ENCODE measurements at places on chromosomes 5 and 9.

GRCh38 chr9:137294091-137294680 lies 7.9 kb downstream of the NRARP start:
- no peak for DNase-seq

- no peak for DNase-seq
Observed at GRCh38 chr5:131615957-131616356, 19.1 kb downstream of the RAPGEF6 start.

DNA sequence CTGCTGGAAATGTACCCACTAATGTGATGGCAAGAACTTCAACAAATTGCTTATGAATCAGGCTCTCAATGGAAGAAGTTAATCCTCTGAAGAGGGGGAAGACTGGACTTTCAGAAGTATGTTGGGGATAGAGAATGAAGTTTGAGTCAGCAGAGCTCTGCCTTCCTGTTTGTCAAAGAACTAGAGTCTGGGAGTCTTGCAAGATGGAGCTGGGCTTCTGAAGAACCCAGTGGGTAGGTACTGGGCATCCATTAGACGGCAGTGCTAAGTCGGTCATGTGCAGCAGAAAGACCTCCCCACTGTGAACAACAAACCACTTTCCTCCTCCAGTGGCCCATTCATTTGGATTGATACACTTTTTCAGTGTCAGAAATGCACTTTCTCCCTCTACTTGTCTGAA lies 34.6 kb downstream of the OTULIN start:
- DNase-seq = no peak

- no peak for DNase-seq
Observed at GRCh38 chr5:134995850-134996402, 28.2 kb downstream of the CATSPER3 start.

- no peak for DNase-seq
Observed at GRCh38 chr9:131469356-131469755, 33.4 kb upstream of the POMT1 start.

DNA sequence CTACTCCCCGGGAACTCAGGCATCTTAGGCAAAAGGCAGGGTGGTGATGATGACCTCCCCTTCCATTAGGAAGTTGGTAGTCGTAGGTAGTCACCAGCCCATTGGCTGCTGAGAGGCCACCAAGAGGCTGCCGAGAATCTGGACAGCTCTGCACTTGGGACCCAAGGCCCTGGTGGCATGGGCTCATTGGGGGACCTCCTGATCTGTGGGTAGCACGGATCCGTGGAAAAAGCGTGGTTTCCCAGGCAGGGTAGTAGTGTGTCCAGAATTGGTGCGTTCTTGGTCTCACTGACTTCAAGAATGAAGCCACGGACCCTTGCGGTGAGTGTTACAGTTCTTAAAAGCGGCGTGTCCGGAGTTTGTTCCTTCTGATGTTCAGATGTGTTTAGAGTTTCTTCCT lies 158.8 kb downstream of the CNTLN start:
- DNase-seq = no peak

GRCh38 chr9:112720113-112720780 lies 2.3 kb upstream of the INIP start:
- DNase-seq = no peak

DNA sequence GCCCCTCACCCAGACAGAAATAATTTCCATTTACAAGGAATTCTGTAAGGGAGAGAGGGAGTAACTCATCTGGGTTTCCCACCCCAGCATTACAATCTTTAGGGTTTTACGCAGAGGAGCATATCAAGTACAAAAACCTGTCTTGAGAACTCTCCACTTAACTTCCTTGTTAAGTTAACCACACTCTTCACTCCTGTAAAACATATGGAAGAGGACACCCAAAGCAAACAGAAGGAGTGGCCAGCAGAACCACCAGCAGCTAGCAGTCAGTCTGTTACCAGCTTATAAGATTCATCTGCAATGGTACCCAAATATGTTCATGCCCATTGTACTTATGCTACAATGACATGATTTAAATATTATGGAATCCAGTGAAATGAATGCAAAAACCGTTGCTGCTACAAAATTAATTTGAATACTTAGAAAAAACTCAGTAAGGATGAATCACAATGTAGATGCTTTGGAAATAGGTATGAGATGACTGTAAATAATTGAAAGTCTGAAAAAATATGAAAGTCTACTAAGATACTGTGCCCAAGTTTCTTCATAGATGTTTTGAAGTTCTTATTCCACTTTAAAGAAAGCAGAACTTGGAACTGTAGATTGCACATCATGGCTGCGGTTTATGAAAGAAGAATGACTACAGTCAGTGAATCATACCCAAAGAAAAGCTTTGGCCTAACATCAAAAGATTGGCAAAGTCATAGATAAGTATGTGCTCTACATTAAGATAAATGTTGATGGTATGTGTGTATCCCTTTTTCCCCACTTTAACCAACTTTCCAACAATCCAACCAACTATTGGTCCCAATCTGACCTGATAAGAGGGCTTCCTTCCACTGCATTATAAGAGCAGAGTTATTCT lies 233.6 kb downstream of the ACTL7B start:
- DNase-seq = no peak

GRCh38 chr9:117795271-117795670 lies 91.1 kb downstream of the TLR4 start:
- no peak for DNase-seq

- DNase-seq = no peak
Observed at GRCh38 chr5:57675236-57675635, 192.6 kb upstream of the ACTBL2 start.

DNA sequence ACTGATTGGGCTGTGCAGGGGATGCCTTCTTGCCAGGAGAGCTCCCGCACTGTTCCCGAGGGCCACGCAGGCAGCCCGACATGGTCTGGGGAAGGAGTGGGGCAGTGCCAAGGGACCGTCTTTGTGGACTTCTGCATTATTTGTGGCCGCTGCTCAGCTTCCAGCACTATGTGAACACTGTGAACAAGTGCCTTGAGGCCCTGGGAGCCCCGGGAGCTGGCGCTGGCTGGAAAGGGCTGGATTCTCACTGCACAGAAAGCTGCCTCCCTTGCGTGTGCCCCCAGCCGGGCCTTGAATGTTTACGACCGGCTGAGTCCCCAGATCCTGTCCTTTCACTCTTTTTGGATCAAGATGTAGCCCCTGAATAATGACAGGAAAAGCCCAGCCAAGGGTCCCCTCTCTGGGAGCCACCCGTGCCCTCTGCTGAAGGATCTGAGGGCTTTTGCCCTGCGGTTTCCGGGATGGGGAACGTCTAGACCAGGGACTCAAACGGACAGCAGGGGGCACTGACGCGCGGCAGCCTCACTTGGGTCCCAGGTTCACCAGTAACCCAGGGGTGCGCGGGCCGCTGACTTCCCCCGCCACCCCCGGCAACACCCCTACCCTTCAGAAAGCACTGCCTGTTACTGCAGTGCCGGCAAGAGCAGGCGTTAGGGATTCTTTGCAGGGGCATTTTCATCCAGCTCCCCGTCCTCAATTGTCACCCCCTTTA lies 98.9 kb upstream of the FCN2 start:
- no peak for DNase-seq

GRCh38 chr5:50657044-50657443 lies 9.4 kb upstream of the PARP8 start:
- DNase-seq = no peak

- DNase-seq = no peak
Observed at GRCh38 chr5:34639852-34640626, 16.1 kb upstream of the RAI14 start.

GRCh38 chr5:164206196-164206595 lies 700.8 kb downstream of the MAT2B start:
- DNase-seq = no peak

- no peak for DNase-seq
Observed at GRCh38 chr9:28915202-28915930, 1342.1 kb upstream of the C9orf72 start.

DNA sequence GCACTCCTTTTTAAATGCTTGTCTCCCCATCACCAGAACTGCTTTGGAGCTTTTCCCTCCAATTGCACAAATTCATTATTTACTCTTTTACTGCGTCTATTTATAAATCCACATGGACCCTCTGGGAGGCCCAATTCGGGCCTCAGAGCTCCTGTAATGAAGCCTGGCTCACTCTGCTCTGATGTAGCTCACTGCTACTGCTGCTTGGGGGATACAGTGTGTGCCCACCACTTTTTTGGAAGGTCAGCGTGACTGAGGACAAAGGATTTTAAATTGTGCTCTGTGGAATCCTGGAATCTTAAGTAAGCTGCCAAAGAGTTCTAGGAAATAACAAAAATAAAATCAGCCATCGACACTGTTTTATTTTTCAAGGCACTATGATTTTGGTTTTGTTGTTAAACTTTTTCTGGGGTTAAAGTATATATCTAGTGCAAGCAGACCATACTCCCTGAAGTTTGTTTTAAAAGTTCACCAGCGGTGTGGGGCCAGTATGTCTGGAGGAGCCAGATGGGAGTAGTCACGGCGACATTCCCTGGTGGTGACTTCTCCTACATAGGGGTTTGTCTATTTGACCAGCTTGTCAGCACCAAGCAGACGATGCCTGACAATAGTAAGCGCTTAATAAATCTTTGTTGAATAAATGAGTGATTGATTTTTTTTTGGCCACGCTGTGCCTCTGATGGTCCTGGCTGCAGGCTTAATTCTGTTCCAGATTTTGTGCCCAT lies 142.8 kb downstream of the TMEM38B start:
- DNase-seq = no peak

- no peak for DNase-seq
Observed at GRCh38 chr5:77129391-77129990, 42.4 kb upstream of the ZBED3 start.

DNA sequence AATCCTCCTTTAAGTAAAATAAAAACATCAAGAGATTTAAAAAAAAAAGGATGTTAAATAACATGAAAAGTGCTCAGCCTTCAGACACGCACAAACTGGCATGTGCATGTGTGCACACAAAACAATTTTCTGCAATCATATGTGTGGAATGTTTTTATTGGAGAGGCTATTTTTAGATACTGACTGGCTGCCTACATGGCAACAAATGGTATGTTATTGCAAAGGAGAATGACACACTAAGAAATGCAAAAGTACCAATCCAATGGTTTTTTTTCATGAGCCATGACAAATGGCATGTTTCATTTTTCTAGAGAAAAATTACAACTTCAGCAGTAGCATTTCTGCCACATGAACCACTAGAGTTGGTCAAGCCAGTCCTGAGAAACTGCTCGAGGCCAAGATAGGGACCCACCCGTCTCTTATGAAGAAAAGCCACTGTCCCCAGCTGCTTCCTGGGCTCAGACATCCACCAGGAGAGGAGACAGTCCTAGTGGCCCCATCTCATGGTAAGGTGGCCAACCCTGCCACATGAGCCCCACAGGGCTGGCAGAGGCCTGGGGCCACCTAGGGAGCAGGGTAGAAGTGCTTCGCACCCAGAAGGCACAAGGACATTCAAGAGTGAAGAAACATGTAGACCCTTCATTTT lies 116.4 kb downstream of the MYO10 start:
- DNase-seq = no peak

DNA sequence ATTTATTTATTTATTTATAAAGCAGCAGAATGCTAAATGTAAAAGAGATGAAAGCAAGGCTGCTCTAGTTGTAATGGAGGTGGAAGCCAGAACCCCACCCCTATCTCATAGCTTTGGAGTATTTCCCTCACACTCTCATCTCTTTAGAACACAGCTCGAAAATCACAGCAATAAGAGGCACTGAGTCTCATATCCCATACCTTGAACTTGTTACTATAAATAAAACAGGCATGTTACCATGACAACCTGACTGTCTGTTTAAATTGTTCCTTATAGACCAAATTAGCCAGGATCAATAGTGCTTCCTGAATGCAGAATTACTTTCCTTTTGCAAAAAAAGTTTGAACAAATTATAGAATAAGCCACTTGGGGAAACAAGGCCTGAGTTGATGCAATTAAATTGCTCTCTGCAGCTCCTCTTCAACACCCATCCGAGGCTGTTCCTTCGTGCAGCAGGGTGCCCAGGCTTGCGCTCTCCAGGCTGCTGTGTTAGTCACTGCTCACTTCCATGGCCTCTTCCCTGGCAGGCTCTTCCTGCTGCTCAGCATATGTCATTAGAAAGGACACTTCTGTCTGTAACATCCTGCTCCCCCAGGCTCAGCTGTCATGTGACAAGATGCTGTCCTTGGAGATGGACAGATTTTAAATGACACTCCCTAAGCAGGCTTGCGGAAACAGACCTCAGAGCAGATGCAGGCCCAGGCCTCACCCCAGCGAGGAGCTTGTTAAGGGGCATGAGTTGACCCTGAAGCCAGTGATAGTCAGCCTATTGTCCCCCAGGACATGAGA lies 120.2 kb downstream of the CARTPT start:
- no peak for DNase-seq

GRCh38 chr5:144142139-144142823 lies 28.2 kb downstream of the YIPF5 start:
- DNase-seq = no peak

Data from glomerular endothelial cell (primary cell).